Putamen (tissue), 1 donor: ENCODE measurements at places on chromosomes 7 and 10.

- no peak for DNase-seq
These were observed 809 bp upstream of the OGA start for GRCh38 chr10:101818872-101819633.

DNA sequence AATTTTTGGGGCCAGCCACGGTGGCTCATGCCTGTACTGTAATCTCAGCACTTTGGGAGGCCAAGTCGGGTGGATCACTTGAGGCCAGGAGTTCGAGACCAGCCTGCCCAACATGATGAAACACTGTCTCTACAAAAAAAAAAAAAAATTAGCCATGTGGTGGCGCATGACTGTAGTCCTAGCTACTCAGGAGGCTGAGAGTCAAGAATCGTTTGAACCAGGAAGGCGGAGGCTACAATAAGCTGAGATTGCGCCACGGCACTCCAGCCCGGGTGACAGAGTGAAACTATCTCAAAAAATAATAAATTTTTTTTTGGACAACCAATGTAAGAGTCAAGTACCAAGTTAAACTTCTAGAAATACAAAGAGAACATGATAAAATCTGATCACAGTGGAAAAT lies 164.6 kb downstream of the AVL9 start:
- DNase-seq = no peak

DNA sequence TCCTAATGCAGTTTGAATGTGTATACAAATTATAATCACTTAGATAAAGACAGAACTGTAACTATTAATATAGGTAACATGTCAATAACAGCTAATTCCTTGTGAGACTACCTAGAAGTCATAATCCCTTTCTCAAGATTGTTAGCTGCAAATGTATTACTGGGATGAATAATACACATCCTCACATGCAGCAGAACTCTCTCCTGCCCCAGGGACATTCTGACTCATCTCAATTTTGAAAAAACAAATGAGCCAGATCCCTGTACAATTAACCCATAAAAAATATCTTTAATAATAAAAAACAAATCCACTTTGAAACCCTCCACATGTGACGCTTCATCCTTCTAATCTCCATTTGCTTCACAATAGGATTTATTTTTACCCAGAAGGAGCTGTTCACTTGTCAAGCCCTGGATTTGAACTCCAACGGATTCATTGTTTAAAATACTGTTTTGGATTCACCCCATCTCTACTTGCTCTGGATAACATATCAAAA lies 428.4 kb upstream of the TEX47 start:
- DNase-seq = no peak

DNA sequence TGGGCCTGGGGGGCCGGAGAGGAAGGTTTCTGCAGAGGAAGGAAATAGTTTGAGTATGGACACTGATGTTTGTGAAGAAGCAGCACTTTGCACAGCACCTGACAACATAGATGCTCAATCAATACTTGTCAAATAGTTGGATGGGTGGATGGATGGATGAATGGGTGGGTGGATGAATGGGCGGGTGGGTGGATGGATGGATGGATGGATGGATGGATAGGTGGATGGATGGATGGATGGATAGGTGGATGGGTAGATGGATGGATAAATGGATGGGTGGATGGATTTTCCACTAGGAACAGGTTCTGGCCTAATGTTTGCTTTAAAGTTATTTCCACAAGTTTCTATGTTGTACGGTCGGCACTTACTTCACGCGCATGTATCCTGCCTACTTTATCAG lies 45.3 kb downstream of the COL17A1 start:
- no peak for DNase-seq

DNA sequence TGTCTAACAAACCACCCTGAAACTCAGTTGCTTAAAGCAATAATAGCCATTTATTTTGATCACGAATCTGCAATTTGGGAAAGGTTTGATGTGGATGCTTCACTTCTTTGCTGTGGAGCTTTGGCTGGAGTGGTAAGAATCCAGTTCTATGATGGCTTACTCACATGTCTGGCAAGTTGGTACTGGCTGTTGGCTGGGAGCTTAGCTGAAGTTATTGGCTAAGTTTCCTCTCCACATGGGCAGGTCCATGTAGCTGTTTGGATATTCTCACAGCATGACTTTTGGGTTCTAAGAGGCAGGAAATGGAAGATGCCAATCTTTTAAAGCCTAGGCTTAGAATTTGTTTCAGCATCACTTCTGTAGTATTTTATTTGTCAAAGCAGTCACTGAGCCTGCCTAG lies 277.6 kb upstream of the NRP1 start:
- no peak for DNase-seq

DNA sequence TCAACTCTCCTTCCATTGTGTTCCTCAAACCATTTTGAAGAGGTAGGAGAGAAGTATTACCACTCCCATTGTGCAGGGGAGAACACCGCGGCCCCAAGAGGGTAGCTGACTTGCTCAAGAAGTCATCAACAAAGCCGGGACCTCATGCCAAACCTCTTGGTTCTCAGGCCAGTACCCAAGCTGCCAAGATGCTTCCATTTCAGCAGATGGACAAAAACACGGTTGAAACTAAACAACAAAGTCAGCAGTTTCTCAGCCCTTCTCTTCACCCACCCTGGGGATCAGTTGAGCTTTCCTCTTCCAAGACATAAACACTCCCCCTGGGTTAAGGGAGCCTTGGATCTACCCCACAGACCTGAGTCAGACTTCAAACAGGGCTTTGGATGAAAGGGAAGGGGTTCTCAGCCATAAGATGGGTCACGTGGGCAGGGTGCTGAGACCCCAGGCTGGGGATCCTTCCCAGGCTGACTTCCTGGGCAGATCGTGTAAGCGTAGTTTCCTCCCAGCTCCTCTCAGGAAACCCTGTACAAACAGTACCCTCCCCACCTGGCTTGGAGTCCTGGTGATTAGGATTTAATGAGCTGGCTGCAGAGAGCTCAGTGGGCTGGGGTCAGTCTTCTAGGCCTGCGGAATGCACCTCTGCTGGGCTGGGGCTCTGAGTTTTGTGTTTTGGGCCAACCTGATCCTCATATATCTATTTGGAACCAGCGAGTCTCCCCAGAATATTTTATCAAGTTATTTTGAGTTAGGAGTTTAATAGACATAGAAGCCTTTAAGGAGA lies 27.3 kb downstream of the EMX2 start:
- DNase-seq = no peak

- no peak for DNase-seq
These were observed 436.7 kb downstream of the AUTS2 start for GRCh38 chr7:70034999-70035398.

DNA sequence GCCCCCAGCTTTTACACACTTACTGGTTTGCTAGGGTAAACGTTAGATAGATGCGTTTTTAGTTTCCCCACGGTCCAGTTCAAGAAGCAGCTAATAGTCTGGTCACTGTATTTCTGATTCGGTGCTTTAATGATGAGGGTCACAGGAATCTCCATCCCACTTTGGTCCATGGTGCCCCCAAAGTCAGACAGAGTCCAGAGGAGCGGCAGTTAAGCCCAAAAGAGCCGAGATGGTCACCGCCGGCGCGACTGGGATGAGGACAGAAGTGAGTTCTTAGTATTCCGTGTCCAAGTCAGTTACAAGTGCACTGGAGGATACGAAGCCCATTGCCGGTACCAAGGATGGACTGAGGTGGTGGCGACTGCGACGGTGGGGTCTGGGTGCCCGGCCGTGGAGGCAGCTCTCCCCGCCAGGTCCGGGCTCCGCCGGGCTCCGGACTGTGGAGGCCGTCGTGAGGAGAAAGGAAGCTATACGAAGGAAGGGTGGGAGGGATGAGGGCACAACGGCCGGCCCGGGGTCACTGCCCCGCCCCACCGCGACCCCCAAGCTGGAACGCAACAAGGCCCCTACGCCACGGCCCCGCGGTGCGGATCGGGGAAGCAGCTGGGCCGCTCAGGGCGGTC lies 663 bp downstream of the HERPUD2 start:
- no peak for DNase-seq

DNA sequence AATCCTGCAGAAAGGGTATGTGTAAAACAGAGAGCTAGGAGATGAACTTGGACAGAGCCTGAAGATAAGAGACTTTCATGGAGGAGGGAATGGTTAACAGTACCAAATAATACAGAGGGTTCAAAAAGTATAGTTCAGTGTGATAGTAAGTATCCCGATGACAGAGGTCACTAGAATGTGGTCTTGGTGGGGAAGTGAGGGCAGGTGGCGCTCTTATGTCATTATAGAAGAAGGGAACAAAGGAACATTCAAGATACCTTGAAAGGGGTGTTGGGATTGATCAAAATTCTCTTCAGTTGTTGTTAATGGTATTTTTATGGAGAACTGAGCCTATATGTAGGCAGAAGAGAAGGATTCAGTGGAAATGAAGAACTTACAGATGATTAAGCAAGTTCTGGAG lies 312.5 kb downstream of the SUGCT start:
- DNase-seq = no peak

DNA sequence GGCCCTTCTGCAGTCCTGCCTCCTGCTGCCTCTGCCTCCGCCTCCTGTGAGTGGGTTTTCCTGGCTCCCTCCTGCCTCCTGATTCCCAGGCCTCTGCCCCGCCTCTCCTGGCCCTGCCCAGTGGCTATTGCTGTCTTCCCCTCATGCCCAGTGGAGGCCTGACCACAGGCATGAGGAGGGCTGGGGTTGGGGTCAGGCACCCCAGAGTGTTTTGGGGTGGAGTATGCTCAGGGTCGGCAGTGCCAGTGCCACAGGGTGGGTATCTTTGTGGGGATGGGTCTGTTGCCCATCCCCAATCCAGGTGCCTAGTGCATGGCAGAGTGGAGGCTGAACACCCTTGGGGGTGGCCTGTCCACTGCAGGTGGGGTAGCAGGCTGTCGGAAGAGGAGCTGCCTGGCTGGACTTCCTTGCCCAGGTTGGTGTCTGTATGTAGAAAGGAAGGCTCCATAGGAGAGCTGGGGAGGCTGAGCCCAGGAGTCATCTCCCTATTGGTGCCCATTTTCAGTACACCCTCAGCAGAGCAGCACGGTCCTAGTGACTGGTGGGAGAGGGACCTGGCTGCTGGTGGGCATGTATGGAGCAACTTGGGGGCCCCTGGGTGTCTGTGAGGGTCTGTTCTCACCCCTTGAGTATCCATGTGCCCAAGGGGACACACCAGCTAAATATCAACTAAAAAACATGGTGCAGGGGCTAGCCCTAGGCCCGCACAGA lies 62.2 kb downstream of the ARHGAP22 start:
- no peak for DNase-seq

- no peak for DNase-seq
These were observed 21.9 kb downstream of the VPS26A start for GRCh38 chr10:69145864-69146263.

DNA sequence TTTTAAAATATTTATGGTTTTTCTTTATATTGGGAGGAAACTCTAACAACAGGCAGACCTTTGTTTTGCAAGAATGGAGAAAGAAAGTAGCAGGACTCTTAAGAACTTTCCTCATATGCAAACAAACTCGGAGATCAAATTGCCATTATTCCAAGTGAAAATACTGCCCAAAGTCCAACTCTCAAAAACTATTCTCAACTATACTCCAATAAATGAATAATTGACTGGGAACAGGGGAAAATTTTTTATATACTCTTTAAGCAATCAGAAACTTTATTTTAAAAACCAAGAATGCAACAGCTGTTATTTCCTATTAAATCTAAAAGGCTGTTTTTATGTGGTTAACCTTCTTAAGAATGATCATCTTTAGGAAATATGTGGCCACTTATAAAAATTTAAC lies 101.9 kb downstream of the COL28A1 start:
- DNase-seq = no peak

GRCh38 chr7:22137026-22137425 lies 191.3 kb upstream of the CDCA7L start:
- DNase-seq = no peak

- no peak for DNase-seq
These were observed 35.3 kb upstream of the HIBADH start for GRCh38 chr7:27697861-27698430.

DNA sequence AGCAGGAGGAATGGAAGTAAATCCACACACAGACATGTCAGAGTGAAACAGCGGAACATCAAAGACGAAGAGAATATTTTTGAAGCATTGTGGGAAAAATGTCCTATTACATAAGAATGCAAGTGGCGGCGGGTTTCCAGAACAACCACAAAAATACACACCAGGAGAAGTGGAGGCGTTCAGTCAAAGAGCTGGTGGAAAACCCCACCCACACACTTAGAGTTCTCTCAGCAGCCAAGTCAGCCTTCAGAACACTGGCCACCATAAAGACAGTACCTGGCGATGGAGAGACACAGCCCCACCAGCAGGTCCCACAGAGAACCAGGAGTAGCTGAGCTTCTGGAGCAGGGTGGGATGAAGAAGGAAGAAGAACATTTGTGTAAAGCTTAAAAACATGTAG lies 23.7 kb downstream of the NKX6-2 start:
- DNase-seq = peak; percentile 77

- DNase-seq = no peak
These were observed 345.6 kb downstream of the GPAM start for GRCh38 chr10:111837985-111838384.

DNA sequence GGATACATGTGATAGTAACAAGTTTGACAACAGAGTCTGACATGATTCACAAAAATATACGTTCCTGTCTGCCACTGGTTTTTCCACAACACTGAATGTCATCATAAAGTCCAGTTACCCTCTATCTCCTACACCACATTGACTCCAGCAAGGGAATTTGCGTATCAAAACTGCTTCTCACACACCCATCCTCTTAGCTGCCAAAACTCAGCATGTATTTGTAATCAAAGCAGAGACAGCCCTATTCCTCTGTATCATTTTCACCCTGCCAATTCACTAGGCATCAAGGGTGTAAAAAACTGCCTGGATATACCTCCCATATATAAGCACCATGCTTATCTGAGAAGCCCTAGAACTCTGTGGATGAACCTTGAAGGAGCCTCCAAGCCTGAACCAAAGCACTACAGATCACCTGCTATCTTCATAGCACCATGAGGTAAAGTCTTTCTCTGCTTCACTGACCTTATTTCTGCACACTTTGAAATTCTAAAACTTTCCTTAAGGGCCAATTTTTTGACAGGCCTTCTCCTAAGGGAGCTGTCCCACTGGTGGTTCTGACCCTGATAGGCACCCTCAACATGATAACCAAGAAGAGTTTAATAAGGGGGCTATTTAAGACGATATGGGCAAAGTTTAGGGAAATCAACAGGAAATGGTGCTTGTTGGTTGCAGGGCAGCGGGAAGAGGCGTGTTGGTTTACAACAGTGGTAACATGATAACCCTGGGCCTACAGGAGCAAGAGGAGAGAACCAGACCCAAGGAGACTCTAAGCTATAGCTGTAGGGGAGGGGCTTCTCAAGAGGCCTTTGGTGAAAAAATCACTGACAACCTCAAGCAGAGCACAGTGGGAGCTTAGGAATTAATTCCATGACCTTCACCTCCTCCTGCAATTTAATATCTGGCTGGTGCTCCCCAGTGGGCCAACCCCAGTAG lies at the start of gene IFIT1B:
Gene IFIT1B, plus strand, starts transcription at position 352 of the 933 bp plus-strand sequence. Its CDS starts 80 bp downstream, at position 432.
- no peak for DNase-seq

- no peak for DNase-seq
These were observed 27.6 kb downstream of the CLDN12 start for GRCh38 chr7:90430614-90431460.

DNA sequence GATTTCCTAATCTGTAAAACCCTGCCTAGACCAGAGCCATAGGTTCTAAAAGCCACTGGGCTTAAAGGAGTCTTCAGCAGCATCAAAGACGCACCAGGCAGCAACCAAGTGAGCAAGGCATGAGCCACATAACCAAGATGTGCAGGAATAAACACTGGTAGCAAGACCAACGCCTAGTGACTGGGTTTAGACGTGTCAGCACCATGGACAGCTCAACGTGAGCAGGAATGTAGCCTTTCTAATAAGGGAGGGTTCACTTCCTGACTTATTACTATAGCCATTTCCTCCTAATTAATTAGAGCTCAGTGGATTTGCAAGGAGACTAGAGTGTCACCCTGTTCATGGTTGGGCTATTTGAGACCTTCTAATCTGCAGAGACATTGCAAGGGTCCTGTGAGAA lies 223.7 kb downstream of the LHFPL3 start:
- no peak for DNase-seq
